Aorta (tissue), 5 donors: ENCODE measurements at places on chromosomes 2 and 18.

DNA sequence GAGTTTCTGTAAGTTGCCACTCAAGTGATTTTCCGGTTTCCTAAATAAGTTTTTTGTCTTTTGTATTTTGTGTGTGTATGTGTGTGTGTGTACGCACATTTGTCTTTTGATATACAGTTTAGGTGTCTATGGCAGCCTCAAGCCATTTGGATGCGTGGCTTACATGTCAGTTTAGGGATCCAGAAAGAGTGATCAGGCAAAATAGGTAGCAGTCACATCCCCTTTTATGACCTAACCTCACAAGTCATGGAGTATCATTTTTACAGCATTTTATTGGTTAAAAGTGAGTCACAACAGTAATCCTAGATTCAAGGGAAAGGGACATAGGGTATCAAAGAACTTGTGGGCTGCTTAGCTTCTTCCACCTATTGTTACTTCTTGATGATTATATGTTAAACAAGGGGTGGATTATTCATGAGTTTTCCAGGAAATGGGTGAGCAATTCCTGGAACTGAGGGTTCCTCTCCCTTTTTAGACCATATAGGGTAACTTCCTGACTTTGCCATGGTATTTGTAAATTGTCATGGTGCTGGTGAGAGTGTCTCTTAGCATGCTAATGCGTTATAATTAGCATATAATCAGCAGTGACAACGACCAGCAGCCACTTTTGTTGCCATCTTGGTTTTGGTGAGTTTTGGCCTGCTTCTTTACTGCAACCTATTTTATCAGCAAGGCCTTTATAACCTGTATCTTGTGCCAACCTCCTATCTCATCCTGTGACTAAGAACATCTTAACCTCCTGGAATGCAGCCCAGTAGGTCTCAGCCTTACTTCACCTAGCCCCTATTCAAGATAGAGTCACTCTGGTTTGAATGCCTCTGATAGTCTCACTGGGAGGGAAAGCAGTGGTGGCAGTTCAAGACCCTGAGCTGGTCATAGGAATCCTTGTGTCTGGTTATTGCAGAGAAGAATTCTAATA lies 8.6 kb upstream of the SOCS6 start:
- no peak overlapping the region for H3K4me3 ChIP-seq
- H3K27me3 ChIP-seq: no peaks in the 10 kb centered on the region
- H3K27ac ChIP-seq: no peak overlapping the region
- no peaks in the 10 kb centered on the region for H3K4me1 ChIP-seq
- no peak for DNase-seq

DNA sequence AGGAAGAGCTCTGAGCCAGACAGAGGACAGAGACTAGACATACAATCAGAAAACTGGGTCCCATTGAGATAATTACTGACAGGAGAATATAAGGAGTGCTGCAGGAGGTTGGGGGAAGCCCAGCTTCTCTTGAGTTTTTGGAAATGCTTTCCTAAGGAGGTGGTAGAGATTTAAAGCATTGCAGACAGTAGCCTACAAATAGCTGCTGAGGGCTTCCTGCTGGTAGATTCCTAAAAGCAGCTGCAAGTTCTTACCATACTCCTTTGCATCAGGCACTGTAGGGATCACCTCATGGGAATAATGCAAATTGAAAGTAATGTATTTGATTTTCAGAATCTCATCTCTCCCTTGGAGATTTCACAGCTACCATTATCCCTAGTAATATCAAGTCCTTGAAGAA lies 902.6 kb upstream of the GCFC2 start:
- no peak for DNase-seq
- no peaks in the 10 kb centered on the region for H3K4me1 ChIP-seq
- H3K27ac ChIP-seq: no peak overlapping the region
- H3K4me3 ChIP-seq: no peak overlapping the region

DNA sequence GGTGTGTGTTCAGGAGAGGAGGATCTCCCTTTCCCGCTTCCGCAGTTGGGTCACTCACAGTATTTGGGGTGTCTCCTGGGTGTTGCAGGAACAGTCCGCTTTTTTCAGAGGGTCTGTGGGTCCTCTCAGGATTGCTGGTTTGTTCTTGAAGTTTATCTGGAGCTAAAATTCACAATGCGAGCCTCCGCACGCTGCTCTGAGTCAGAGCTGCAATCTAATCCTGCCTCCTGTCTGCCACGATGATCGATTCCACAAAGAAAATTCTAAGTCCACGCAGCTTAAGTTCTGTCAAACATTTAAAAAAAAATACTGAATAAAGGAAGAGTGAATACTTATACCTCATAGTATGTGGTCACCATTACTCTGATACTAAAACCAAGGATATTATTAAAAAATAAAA lies 76.5 kb downstream of the RAD51AP2 start:
- H3K4me1 ChIP-seq: no peaks in the 10 kb centered on the region
- no peak overlapping the region for H3K4me3 ChIP-seq
- H3K36me3 ChIP-seq: no peaks in the 10 kb centered on the region
- DNase-seq: no peak

GRCh38 chr18:48937869-48938750 lies 12.7 kb downstream of the SMAD7 start:
- no peak for DNase-seq
- no peaks in the 10 kb centered on the region for H3K36me3 ChIP-seq
- no peak overlapping the region for H3K4me3 ChIP-seq
- H3K27me3 ChIP-seq: no peaks in the 10 kb centered on the region
- no peaks in the 10 kb centered on the region for H3K4me1 ChIP-seq
- peak overlapping the region; percentile 46 for H3K27ac ChIP-seq

DNA sequence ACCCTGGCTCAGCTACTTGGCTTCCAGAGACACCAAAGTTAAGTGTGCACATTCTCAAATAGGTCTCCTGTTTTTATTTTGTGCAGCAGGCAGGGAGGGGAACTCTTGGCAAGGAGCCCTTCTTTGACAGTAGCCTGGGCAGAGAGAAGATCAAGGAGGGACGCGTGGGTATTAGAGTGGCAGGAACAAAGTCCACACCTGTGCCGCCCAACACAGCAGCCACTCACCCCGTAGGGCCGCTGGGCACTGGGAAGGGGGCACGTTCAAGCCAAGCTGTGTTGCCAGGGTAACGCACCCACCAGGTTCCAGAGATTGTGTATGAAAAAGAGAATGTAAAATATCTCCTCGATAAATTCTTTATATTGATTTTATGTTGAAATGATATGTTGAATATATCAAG lies 229.3 kb upstream of the AGAP1 start:
- H3K4me1 ChIP-seq: no peaks in the 10 kb centered on the region
- no peaks in the 10 kb centered on the region for H3K36me3 ChIP-seq
- no peak overlapping the region for H3K27ac ChIP-seq

- no peaks in the 10 kb centered on the region for H3K4me1 ChIP-seq
- DNase-seq: no peak
- no peaks in the 10 kb centered on the region for H3K27me3 ChIP-seq
- peaks cover 9% of the 10 kb centered on the region for H3K36me3 ChIP-seq
- no peak overlapping the region for H3K27ac ChIP-seq
- H3K4me3 ChIP-seq: no peak overlapping the region
These were observed 71.3 kb downstream of the FAM228A start for GRCh38 chr2:24245986-24246776.

DNA sequence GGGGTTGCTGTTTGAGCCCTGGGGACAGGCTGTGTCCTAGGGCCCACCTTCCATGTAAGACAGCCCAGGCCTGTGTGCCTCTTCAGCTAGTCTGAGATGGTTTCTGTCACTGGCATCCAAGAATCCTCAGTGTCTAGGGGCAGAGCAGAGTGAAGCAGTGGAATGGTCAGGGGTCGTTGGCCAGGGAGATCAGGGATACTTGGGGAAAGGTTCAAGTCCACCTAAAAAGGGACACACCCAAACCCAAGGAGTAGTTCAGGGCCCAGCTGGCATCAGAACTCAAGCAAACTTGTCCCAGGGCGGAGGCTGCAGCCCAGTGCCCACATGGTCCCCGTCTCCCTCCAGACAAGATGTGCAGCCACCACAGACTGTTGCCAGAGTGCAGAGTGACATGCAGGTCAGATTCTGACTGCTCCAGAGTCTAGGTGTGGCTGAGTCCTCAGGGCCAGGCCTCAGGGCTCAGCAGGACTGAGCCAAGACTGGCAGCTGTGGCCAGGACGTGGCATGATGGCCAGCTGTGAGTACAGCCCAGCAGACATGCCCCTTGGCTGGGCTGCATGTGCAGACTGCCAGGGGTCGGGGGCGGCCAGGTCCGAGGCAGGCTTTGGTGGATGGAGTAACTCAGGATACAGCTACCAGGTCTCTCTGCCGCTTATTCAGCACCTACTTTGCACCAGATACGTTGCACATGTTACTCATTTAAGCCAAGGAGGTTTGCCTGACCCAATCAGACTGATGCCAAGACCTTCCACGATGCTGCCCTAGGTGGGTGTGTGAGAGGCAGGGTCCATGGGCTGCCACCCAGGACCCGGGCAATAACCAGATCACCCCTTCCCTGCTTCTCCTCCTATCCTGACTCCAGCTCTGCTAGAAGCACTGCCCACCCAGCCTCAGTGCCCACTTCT lies 146.6 kb downstream of the SMAD7 start:
- H3K27me3 ChIP-seq: no peaks in the 10 kb centered on the region
- peak; percentile 61 for DNase-seq
- no peak overlapping the region for H3K27ac ChIP-seq
- no peaks in the 10 kb centered on the region for H3K36me3 ChIP-seq
- no peak overlapping the region for H3K4me3 ChIP-seq

GRCh38 chr2:240232264-240232915 lies 91.9 kb upstream of the OTOS start:
- H3K27me3 ChIP-seq: no peaks in the 10 kb centered on the region
- H3K4me1 ChIP-seq: no peaks in the 10 kb centered on the region
- peak; percentile 39 for DNase-seq

GRCh38 chr2:240179941-240180666 lies 39.6 kb upstream of the OTOS start:
- no peak overlapping the region for H3K27ac ChIP-seq
- DNase-seq: peak; percentile 13
- H3K36me3 ChIP-seq: no peaks in the 10 kb centered on the region
- no peaks in the 10 kb centered on the region for H3K4me1 ChIP-seq
- H3K4me3 ChIP-seq: no peak overlapping the region

DNA sequence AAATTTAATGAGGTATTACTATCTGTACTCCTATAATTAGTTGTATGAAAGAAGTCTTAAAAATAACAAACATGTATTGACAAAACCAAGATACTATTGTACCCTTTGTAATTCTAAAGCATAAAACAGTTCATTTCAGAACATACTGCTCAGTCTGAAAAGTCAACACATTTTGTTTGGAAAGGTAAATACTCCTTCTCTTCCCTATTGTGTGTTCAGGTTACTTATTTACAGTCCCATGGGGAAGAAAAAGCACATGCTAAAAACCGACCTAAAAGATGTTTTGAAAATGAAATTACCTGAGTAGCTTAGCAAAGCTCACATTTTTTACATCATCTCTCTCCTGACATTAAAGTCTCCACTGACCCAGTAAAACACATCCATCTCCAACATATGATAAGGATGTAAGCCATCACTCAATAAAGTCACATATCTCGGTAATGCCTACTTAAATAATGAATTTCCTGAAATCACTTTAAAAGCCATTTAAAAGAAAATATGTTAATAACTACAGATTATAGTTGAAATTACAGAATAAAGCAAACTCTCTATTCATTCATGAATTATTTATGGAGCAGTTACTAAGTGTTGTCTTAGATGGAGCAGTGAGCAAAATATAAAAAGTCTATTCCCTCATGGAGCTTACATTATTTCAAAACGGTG lies 75.6 kb upstream of the FZD5 start:
- H3K4me3 ChIP-seq: no peak overlapping the region
- H3K36me3 ChIP-seq: no peaks in the 10 kb centered on the region
- no peak overlapping the region for H3K27ac ChIP-seq
- peaks cover 3% of the 10 kb centered on the region for H3K4me1 ChIP-seq

GRCh38 chr2:207499114-207499513 lies 30.6 kb upstream of the CREB1 start:
- no peaks in the 10 kb centered on the region for H3K36me3 ChIP-seq
- no peaks in the 10 kb centered on the region for H3K27me3 ChIP-seq
- no peak for DNase-seq
- H3K4me3 ChIP-seq: no peak overlapping the region
- peaks cover 1% of the 10 kb centered on the region for H3K4me1 ChIP-seq
- H3K27ac ChIP-seq: no peak overlapping the region

GRCh38 chr2:226137201-226137811 lies 662.3 kb downstream of the IRS1 start:
- H3K4me3 ChIP-seq: no peak overlapping the region
- no peaks in the 10 kb centered on the region for H3K27me3 ChIP-seq
- H3K36me3 ChIP-seq: no peaks in the 10 kb centered on the region
- no peak overlapping the region for H3K27ac ChIP-seq
- no peak for DNase-seq

DNA sequence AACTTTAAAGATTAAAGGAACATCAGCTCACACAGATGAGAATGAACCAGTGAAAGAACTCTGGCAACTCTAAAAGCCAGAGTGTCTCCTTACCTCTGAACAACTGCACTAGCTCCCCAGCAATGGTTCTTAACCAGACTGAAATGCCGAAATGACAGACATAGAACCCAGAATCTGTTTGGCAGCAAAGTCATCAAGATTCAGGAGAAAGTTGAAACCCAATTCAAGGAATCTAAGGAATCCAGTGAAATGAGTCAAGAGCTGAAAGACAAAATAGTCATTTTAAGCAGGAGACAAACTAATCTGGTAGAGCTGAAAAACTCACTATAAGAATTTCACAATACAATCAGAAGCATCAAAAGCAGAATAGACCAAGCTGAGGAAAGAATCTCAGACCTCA lies 72.0 kb downstream of the STRADB start:
- H3K4me3 ChIP-seq: no peak overlapping the region
- H3K27me3 ChIP-seq: no peaks in the 10 kb centered on the region
- H3K27ac ChIP-seq: no peak overlapping the region
- H3K36me3 ChIP-seq: no peaks in the 10 kb centered on the region
- H3K4me1 ChIP-seq: no peaks in the 10 kb centered on the region

DNA sequence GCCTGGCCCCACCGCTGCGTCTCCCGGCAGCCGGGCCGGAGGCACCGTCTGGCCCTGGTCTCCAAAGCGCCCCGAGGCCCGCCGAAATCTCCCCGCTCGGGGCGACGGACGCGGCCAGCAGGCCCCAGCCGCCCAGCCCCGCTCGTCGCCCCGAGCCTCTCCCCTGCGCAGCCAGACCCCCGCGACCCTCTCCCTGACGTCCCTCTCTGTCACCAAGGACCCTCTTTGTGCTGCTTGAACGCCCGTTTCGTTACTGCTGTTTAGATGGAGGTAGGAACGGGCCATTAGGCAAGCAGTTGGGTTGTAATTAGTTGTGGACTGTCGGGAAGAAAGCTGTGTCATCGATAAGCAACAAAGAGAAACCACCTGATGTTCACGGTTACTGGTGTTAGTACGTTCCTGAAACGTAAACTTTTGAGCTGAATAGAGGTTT lies 686 bp downstream of the UBXN4 start:
- H3K27ac ChIP-seq: peak overlapping the region; percentile 93
- H3K27me3 ChIP-seq: no peaks in the 10 kb centered on the region
- peak overlapping the region; percentile 75 for H3K4me3 ChIP-seq
- DNase-seq: peak; percentile 80
- no peaks in the 10 kb centered on the region for H3K36me3 ChIP-seq
